ENCODE measurements at places on chromosomes 2 and 18.

DNA sequence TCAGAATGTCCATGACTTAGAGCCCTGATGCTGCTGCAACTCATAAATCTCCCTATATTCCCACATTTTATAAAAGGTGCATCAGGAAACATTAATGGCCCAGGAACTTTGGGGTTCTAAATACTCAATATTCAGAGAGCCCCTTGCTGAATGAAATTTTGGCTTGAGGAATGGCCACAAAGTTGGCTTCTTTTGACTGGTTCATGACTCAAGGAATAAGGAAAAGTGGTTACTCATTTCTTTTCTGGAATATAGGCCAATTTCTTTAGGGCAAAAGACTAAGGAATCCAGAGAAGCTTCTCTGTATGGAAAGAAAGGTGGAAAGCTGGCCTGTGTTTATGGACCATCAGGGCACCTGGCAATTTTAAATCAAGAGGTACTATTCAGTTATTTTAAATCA is 308.9 kb upstream of the NT5C1B start:
- no peaks in the 10 kb centered on the region for H3K4me1 ChIP-seq
- no peaks in the 10 kb centered on the region for H3K27me3 ChIP-seq
- no peak overlapping the region for H3K27ac ChIP-seq
- H3K36me3 ChIP-seq: no peaks in the 10 kb centered on the region

DNA sequence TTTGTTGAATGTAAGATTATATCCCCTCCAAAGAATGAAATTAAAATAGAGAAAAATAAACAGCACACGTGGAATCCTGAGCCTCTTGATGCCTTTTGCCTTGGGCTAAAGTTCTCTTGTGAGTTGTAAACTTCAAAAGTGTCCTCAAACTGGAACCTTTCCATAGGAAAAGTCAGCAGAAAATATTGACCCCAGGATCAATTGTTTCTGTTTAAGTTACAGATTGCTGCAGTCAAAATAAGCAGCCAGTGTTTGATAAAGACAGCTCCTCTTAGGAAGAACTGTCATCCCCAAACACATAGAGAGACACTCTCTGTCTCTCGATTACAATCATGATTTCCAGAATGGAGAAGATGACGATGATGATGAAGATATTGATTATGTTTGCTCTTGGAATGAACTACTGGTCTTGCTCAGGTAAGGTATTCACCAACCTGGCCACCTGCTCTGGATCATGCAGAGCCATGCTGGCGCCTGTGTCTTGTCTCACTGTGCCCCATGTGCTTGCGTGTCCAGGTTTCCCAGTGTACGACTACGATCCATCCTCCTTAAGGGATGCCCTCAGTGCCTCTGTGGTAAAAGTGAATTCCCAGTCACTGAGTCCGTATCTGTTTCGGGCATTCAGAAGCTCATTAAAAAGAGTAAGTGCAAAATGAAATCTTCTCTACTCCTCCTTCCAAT is at the start of gene SPP2:
Gene SPP2 (plus strand): TSS at position 248 of the 681 bp plus-strand sequence. CDS start 85 bp downstream, at position 333.
- H3K27me3 ChIP-seq: no peaks in the 10 kb centered on the region
- no peaks in the 10 kb centered on the region for H3K4me1 ChIP-seq
- no peak for DNase-seq
- no peak within 1 kb of the TSS for H3K27ac ChIP-seq
- no peaks in the 10 kb centered on the region for H3K36me3 ChIP-seq
- H3K4me3 ChIP-seq: no peak within 1 kb of the TSS

DNA sequence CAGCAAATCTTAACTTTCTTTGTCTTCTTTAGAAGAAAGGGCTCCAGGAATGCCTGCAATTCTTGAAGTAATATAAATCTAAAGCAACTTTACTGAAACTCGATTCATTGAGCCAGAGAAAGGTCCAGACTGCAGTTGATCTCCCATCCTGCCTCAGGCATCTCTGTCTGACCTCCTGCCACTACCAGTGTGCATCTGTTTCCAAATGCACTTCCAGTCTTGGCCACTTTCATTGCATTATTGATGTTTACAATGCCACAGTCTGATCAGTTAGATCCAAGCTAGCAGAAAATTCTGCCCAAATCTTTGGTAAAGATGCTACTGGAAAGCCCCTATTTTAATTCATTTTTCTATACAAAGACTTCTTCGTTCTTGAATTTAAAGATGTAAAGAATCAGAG is 158.0 kb downstream of the RAPGEF4 start:
- no peak overlapping the region for H3K4me3 ChIP-seq
- no peak for DNase-seq
- no peaks in the 10 kb centered on the region for H3K27me3 ChIP-seq
- no peak overlapping the region for H3K27ac ChIP-seq
- peaks cover 32% of the 10 kb centered on the region for H3K4me1 ChIP-seq

- no peak overlapping the region for H3K4me3 ChIP-seq
- no peaks in the 10 kb centered on the region for H3K4me1 ChIP-seq
- DNase-seq: no peak
- no peak overlapping the region for H3K27ac ChIP-seq
- H3K27me3 ChIP-seq: no peaks in the 10 kb centered on the region
Observed at GRCh38 chr18:51074605-51075004, 44.6 kb downstream of the SMAD4 start.

DNA sequence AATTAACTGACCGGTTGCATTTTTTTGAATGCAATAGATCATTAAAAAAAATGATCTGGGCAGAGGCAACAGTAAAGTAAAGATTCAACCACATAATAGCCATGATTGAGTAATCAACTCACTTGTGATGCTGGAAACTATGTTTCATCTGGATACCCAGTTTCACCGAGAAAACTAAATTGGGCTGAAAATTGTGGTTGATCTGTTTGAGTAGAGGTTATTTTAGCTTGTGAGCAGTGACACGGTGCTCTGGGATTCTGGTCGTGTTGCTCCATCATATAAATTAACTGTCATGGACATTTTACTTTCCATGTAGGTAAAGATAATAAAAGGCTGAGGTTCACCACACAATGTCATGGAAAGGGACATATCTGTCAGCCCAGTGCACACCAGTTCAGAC is 58.7 kb downstream of the CD226 start:
- no peak for DNase-seq
- no peaks in the 10 kb centered on the region for H3K36me3 ChIP-seq
- H3K4me1 ChIP-seq: no peaks in the 10 kb centered on the region
- H3K27me3 ChIP-seq: no peaks in the 10 kb centered on the region
- no peak overlapping the region for H3K4me3 ChIP-seq
- no peak overlapping the region for H3K27ac ChIP-seq

DNA sequence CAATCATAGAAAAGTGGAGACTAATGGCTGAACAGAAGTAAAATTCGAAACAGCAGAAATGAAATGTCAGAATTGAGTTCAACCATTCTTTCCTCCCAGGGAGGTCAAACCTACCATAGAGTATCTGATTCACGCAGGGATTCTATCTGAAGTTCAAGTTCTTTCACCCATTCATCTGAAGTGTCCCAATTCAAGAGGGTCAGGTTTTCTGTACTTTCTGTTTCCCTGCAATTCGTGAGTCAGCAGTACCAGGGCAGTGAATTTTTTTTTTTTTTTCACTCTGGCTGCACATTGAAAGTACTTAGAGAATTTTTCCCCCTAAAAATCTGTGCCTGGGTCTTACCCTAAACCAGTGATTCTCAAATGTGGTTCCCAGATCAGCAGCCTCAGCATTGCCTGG is 40.9 kb upstream of the CCDC88A start:
- no peaks in the 10 kb centered on the region for H3K36me3 ChIP-seq
- no peaks in the 10 kb centered on the region for H3K27me3 ChIP-seq
- H3K4me3 ChIP-seq: no peak overlapping the region
- no peak overlapping the region for H3K27ac ChIP-seq
- no peaks in the 10 kb centered on the region for H3K4me1 ChIP-seq
- DNase-seq: no peak

- no peak overlapping the region for H3K4me3 ChIP-seq
- no peak for DNase-seq
- H3K4me1 ChIP-seq: no peaks in the 10 kb centered on the region
- peak overlapping the region; percentile 19 for H3K27ac ChIP-seq
- H3K27me3 ChIP-seq: no peaks in the 10 kb centered on the region
- H3K36me3 ChIP-seq: no peaks in the 10 kb centered on the region
Observed at GRCh38 chr2:157246765-157247407, 10.6 kb upstream of the GALNT5 start.

- DNase-seq: no peak
- 0 out of 2 replicates have a peak, but pooled peaks cover 3% of the 10 kb centered on the region for H3K27me3 ChIP-seq
- H3K36me3 ChIP-seq: no peaks in the 10 kb centered on the region
Observed at GRCh38 chr18:50429207-50429948, 54.5 kb downstream of the SKA1 start.

DNA sequence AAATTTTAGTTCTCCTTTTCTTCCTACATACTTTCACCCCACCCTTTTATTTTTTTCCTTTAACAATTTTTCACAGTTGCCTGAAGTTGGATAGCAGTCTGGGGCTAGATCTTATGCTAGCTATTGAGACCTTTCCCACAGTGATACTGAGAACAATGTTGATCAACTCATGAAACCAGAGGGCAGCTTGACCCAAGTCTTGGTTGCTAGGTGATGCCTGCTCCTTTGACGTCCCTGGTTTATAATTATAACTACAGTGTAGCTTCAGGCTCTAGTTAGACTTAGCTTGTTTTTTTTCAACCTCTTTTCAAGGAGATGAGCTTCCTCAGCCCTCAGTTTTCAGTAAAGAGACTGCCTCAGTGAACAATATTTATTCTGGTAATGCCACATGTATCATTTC is 648.5 kb downstream of the IRS1 start:
- no peaks in the 10 kb centered on the region for H3K4me1 ChIP-seq
- no peak for DNase-seq
- H3K27me3 ChIP-seq: no peaks in the 10 kb centered on the region

DNA sequence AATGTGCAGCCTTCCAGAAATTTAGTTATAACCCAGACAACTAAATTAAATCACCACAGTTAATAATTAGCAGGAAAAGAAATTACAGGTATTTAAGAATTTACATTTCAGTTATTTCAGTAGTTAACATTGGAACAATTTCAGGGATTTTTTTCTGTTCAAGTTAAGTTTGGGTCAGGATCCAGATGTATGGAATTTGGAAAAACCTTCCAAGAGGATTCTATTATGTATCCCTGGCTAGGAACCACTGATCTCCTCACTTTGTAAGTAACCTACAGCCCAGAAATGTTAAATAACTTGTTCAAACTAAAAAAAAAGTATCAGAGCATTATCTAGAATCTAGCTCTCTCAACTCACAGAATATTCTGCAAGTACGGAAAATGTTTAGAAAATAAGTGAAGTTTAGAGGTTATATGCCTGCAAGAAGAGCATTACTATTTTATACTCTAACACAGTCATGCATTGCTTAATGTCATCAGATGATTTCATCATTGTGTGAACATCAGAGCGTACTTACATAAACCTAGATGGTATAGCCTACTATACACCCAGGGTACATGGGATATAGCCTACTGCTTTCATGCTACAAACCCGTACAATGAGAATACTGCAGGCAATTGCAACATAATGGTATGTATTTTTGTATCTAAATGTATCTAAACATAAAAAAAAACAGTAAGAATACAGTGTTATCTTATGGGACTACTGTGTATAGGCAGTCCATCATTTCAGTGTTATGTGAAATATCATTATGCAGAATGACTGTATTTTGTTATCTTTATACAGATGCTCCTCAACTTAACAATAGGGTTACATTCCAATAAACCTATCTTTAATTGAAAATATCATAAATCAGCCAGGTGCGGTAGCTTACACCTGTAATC is 6.1 kb downstream of the NCKAP1 start:
- H3K4me1 ChIP-seq: peaks cover 13% of the 10 kb centered on the region
- H3K27me3 ChIP-seq: no peaks in the 10 kb centered on the region
- no peak overlapping the region for H3K27ac ChIP-seq
- H3K36me3 ChIP-seq: peaks cover 6% of the 10 kb centered on the region
- DNase-seq: no peak

- peaks cover 5% of the 10 kb centered on the region for H3K4me1 ChIP-seq
- no peak overlapping the region for H3K4me3 ChIP-seq
- H3K36me3 ChIP-seq: no peaks in the 10 kb centered on the region
- H3K27me3 ChIP-seq: peaks cover 21% of the 10 kb centered on the region
- no peak overlapping the region for H3K27ac ChIP-seq
Observed at GRCh38 chr2:10073706-10074105, 6.5 kb downstream of the CYS1 start.

GRCh38 chr2:203490391-203490790 is 44.7 kb downstream of the RAPH1 start:
- no peak for DNase-seq
- no peaks in the 10 kb centered on the region for H3K4me1 ChIP-seq
- H3K27me3 ChIP-seq: no peaks in the 10 kb centered on the region
- H3K4me3 ChIP-seq: no peak overlapping the region
- H3K27ac ChIP-seq: no peak overlapping the region

GRCh38 chr18:4084382-4084900 is 370.7 kb downstream of the DLGAP1 start:
- no peak overlapping the region for H3K27ac ChIP-seq
- no peaks in the 10 kb centered on the region for H3K27me3 ChIP-seq
- no peaks in the 10 kb centered on the region for H3K4me1 ChIP-seq
- no peak for DNase-seq

DNA sequence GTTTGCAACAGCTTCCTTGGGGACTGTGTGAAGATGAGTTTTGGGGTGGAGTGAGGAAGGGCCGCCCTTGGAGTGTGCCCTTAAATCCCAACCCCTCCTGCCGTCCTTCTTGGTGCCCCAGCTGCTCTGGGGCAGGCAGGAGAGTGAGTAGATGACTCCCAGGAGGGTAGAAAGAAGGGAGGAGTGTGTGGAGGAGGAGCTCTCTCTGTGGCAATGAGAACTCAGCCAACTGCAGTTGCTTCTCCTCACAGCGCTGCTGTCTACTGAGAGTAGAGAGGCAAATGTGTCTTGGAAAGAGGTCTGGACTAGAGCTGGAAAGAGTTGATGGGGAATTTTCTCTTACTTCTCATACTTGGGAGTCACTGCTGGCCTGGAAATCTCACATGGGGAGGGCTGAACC is 21.8 kb upstream of the SIX2 start:
- no peaks in the 10 kb centered on the region for H3K36me3 ChIP-seq
- H3K27me3 ChIP-seq: no peaks in the 10 kb centered on the region
- H3K4me1 ChIP-seq: peaks cover 6% of the 10 kb centered on the region

DNA sequence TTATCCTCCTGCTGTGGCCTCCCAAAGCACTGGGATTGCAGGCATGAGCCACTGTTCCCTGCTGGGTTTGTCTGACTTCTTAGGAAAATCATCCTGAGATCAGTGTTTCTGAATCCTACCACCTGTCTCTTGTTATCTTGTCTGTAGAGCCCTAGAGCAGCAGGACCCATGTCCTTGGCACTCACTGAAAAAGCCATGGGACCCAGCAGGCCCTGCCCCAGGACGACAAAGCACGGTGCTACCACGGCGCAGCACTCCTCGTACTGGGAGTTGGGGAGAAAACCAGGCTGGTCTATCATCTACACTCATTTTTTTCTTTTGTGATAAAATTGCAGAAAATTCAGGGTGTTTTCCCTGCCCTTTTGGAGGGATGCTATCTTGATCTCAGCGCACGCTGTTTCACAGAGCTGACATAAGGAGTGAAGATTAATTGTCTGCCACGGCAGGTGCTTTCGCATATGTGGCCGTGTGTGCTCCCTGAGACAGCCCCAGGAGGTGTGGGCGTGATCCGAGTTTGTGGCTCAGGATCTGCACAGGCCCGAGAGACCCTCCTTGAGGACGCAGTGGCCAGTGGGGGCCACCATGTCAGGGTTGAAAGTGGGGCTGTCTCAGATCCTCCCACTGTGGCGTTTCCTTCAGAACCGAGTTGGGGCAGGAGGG is 179.1 kb downstream of the LDLRAD4 start:
- no peaks in the 10 kb centered on the region for H3K36me3 ChIP-seq
- H3K4me3 ChIP-seq: no peak overlapping the region
- no peak for DNase-seq

All from SJCRH30 (cell line).